Liver (tissue), 10 donors: ENCODE measurements at places on chromosomes 6 and 20. TPM values are rescaled to one million over a fixed set of nuclear protein-coding genes. Genes with fewer than 3 reads are reported as not detected.

- DNase-seq, result no peak
Observed at GRCh38 chr6:52180787-52181558, 5.2 kb upstream of the IL17A start.

Gene CST5
- polyA plus RNA-seq, result not detected

- no peak for DNase-seq
Observed at GRCh38 chr20:33881989-33882388, 70.8 kb downstream of the CHMP4B start.

Gene FKBP1C
- 0.31 TPM for polyA plus RNA-seq

GRCh38 chr6:168365422-168366165 is 46.0 kb upstream of the DACT2 start:
- DNase-seq, result no peak

DNA sequence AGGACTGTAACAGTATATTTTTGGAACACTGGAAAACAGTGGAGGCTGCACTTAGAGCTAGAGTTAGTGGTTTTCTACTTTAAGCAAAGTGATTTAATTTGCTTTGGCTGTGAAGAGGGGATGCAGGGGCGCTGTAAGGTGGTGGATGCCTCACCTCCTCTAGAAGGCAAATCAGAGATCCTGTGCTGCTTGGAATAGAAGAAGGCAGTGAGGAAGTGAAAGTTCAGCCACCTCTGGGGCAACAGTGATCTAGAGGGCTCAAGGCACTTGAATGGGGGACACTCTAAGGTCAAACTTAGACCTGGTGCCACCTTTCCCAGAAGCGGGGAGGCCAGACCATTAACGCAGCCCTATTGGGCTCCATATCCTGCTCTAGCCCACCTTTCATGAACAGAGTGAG is 19.0 kb upstream of the SNRPB2 start:
- DNase-seq, result no peak

Gene NRN1
- polyA plus RNA-seq, result 2.9 TPM

- DNase-seq, result no peak
Observed at GRCh38 chr6:144017166-144018094, 9.4 kb upstream of the PLAGL1 start.

GRCh38 chr20:12638633-12639312 is 370.0 kb upstream of the SPTLC3 start:
- DNase-seq, result no peak

Gene RAB44
- polyA plus RNA-seq, result not detected

GRCh38 chr20:44504402-44505307 is 17.2 kb downstream of the SERINC3 start:
- DNase-seq, result no peak
